Caco-2 (cell line): ENCODE measurements at places on chromosomes 4 and X.

GRCh38 chrX:117910216-117910615 lies 206.4 kb downstream of the KLHL13 start:
- H3K4me3 ChIP-seq: no peak overlapping the region
- no peaks in the 10 kb centered on the region for H3K36me3 ChIP-seq
- H3K27me3 ChIP-seq: no peaks in the 10 kb centered on the region
- H3K4me1 ChIP-seq: no peaks in the 10 kb centered on the region
- no peak for DNase-seq
- H3K27ac ChIP-seq: no peak overlapping the region

GRCh38 chr4:185068837-185069236 lies 50.5 kb downstream of the HELT start:
- H3K27ac ChIP-seq: no peak overlapping the region
- no peaks in the 10 kb centered on the region for H3K36me3 ChIP-seq
- no peaks in the 10 kb centered on the region for H3K27me3 ChIP-seq
- no peaks in the 10 kb centered on the region for H3K4me1 ChIP-seq

DNA sequence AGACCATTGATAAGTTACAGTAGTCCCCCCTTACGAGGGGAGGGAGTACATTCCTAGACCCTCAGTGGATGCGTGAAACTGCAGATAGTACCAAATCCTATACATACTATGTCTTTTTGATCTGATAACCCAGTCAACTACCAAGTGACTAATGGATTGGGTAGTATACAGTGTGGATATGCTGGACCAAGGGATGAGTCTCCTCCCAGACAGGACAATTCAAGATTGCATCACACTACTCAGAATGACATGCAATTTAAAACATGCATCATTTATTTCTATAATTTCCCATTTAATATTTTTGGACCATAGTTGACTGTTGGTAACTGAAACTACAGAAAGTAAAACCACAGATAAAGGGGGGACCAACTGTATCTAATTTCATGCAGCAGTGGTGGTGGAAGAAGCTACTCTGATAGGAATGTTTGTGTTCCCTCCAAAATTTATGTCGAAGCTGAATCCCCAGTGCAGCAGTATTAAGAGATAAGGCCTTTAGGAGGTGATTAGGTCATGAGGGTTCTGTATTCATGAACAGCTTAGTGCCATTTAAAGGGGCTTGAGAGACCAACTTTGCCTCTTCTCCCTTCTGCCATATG lies 11.9 kb downstream of the HADH start:
- no peak for DNase-seq
- no peaks in the 10 kb centered on the region for H3K27me3 ChIP-seq
- no peak overlapping the region for H3K27ac ChIP-seq

GRCh38 chrX:9644335-9644734 lies 121.3 kb downstream of the GPR143 start:
- no peaks in the 10 kb centered on the region for H3K27me3 ChIP-seq
- no peak overlapping the region for H3K4me3 ChIP-seq
- DNase-seq: no peak
- H3K4me1 ChIP-seq: no peaks in the 10 kb centered on the region
- no peaks in the 10 kb centered on the region for H3K36me3 ChIP-seq

DNA sequence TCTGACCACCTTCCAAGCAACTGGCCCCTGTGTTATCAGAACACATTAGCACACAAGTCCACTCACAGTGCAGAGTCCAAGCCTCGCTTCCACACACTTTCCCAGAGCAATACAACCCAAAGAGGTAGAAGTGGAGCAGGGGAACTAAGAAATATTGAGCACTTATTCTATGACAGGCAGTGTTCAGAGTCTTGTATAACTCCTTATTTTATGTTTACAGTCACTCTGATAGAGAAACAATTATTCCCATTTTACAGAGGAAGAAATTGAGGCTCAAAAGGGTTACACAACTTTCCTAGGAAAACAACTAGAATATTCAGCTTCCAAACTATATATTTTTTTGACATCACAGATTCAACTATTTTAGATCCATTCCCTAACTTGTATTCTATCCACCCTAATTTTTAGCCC lies 18.3 kb upstream of the TMEM154 start:
- no peaks in the 10 kb centered on the region for H3K27me3 ChIP-seq
- H3K4me1 ChIP-seq: no peaks in the 10 kb centered on the region
- DNase-seq: no peak
- H3K27ac ChIP-seq: no peak overlapping the region
- no peak overlapping the region for H3K4me3 ChIP-seq

- no peak overlapping the region for H3K4me3 ChIP-seq
- H3K4me1 ChIP-seq: 0 out of 2 replicates have a peak, but pooled peaks cover under 1% of the 10 kb centered on the region
- DNase-seq: no peak
These were observed 118.4 kb downstream of the AFF1 start for GRCh38 chr4:87053176-87053658.

DNA sequence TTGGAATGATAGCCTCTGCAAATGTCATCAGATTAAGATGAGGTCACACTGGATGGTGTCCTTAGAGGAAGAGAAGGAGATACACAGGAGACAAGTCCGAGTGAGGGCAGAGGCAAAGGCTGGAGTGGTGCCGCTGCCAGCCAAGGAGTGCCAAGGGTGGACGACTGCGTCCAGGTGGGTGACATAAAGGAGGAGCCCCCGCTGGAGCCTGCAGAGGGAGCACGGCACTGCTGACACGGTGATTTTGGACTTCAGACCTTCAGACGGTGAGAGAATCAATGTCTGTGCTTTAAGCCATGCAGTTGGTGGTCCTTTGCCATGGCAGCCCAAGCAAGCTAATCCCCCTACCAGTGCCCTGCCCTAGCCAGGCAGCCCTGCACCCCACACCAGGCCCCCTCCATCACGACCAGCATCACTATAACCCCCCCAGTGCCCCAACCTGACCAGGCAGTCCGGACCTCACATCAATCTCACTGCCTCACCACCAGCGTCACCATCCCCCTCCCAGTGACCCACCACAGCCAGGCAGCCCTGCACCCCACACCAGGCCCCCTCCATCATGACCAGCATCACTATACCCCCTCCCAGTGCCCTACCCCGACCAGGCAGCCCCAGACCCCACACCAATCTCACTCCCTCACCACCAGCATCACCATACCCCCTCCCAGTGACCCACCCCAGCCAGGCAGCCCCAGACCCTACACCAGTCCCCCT lies 130.0 kb downstream of the HMX1 start:
- no peaks in the 10 kb centered on the region for H3K36me3 ChIP-seq
- no peak for DNase-seq
- H3K27me3 ChIP-seq: no peaks in the 10 kb centered on the region
- H3K4me3 ChIP-seq: no peak overlapping the region
- no peak overlapping the region for H3K27ac ChIP-seq

DNA sequence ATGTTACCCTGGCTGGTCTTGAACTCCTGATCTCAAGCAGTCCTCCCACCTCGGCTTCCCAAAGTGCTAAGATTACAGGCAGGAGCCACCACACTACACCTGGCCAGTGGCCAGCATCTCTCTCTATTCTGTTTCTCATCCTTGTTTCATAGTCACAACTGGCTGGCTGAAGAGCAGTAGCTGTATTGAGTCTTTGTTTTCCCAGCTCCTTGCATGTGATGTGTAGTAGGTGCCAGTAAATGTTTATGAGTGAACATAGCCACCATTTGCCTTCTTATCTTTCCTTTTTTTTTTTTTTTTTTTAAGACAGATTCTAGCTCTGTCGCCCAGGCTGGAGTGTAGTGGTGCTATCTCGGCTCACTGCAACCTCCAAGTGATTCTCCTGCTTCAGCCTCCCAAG lies 23.6 kb downstream of the NUDT9 start:
- H3K4me3 ChIP-seq: no peak overlapping the region
- no peak overlapping the region for H3K27ac ChIP-seq
- H3K4me1 ChIP-seq: no peaks in the 10 kb centered on the region

DNA sequence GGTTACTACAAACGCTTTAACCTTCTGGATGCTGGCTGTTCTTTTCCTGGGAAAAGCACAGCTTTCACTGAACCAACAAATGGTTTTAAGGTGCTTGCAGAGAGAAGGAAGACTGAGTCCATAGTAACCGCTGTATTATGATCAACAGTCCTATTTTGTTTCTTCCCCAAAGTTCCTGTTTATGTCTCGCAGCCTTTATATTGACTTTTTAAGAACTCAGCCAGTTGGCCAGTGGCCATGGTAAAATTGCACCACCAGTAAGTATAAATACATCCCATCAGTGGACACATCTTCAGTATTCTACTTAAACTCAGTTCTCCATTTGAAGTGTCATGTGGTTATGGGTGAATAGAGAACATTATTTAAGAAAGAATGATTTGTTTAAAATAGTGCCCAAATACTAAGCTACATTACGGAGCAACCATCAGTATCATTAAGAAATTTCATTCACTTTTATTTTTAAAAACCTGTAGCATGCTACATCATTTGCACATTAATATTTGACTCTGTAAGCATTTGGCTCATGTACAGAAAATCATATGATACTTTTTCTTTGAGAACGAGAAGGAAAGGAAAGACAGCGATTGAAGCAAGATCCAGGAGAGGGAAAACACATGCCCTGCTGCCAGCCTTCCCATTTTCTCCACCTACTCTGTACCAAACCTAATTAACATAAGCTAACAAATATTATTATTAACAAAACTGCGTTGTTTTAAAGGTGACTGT lies 287.0 kb downstream of the ARHGAP24 start:
- H3K36me3 ChIP-seq: no peaks in the 10 kb centered on the region
- no peak overlapping the region for H3K27ac ChIP-seq
- no peak overlapping the region for H3K4me3 ChIP-seq

DNA sequence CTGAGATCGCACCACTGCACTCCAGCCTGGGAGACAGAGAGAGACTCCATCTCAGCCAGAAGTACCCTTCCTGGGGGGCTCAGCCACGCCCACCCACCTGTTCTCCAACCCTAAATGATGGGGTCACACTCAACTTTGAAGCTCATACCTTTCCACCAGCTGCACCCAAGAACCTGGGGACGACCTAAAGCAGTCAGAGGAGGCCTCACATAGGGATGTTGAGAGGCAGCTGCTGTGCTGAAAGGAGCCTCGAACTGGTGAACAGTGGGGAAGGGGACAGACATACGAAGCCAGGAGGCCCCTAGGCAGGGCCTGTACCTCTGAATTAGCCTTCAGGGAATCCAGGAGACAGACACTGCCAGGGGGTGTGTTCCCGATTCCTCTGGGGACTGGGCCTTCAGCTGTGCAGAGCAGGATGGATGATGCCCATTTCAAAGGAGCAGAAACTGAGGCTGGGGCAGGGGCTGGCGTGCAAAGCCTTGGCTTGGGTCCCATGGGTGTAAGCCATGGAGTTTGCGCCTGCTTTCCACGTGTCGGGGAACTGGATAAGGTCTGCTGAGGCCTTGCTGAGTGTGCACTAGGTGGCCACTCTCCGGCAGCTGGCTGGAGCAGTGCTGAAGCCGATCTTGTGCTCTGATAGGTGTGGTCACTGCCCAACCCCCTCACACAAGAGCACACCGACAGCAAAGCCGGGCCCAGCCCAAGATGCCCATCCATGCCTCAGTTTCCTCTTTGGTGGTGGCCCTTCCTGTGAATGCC lies 130.8 kb downstream of the CPZ start:
- no peaks in the 10 kb centered on the region for H3K4me1 ChIP-seq
- no peak overlapping the region for H3K4me3 ChIP-seq
- no peaks in the 10 kb centered on the region for H3K27me3 ChIP-seq
- DNase-seq: no peak
- no peak overlapping the region for H3K27ac ChIP-seq
